NCI-H774 (cell line): ENCODE measurements at places on chromosomes 1 and 21.

GRCh38 chr1:3056641-3057040 lies 12.4 kb upstream of the PRDM16 start:
- no peak for DNase-seq

- no peak for DNase-seq
These were observed 36.6 kb upstream of the KCTD3 start for GRCh38 chr1:215530401-215530984.

GRCh38 chr1:24895511-24895910 lies 34.6 kb downstream of the RUNX3 start:
- DNase-seq, result no peak

DNA sequence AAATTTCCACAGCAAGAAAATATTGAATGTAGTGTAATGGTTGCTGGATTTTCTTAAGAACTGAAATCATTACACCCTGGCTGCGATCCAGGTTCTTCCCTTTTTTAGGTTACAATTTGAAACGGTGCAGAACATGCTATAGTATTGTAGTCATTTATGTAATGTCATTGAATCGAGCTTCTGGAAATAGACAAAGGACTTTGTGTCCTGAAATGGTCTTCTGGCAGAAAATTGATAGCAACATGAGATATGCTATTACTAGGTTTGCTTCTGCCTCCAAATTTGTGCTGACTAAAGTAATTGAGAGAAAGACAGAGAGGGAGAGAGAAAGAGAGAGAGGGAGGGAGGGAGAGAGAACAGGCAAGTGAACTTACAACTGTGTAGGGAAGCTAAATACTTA lies 146.2 kb upstream of the NFIA start:
- DNase-seq, result no peak
